ENCODE measurements at places on chromosomes 1 and 21. TPM values are rescaled to one million over a fixed set of nuclear protein-coding genes. Genes with fewer than 3 reads are reported as not detected.

GRCh38 chr21:46594276-46594675 is 10.6 kb downstream of the S100B start:
- DNase-seq = no peak

DNA sequence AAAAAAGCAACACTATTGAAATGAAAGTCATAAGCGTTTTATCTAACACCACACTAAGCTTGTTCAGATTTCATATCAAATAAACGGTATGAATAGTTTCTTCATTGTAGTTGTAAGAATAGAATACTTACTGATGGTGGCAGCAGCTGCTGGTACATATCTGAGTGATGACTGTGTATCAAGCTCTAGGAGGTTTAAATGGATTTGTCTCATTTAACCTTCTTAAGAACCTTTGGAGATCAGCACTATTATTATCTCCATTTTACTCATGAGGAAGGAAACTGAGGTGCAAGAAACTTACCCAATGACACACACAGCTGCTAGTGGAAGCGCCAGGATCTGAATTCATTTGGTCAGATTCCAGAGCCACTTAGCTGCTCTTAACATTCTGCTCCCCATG is 104.0 kb downstream of the EIF4G3 start:
- DNase-seq = no peak

DNA sequence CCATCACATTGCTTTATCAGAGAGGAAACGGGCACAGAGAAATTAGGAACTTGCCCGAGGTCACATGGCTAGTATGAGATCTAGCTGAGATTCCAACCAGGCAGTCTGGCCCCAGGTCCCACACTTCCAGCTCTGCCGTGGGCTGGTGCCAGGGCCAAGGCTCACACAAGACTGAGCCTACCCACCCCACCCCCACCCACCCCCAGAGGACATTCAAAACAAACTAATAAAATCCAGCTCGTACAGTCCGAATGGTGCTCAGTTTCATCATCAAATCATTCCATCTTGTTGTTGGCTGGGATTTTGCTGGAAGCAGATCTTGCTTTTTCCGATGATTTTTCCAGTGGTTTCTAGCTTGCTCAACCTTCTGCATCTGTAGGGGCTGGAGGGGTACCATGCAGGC is 27.9 kb downstream of the MATN1 start:
- DNase-seq = no peak

- DNase-seq = no peak
Observed at GRCh38 chr1:8189931-8190483, 127.9 kb upstream of the SLC45A1 start.

- no peak for DNase-seq
Observed at GRCh38 chr1:54475946-54476516, 69.8 kb upstream of the SSBP3 start.

GRCh38 chr21:42552407-42553336 is 39.0 kb downstream of the SLC37A1 start:
- no peak for DNase-seq

- DNase-seq = no peak
Observed at GRCh38 chr1:161127649-161128048, 4.8 kb downstream of the DEDD start.

- DNase-seq = no peak
Observed at GRCh38 chr1:54885807-54886723, 930 bp downstream of the DHCR24 start.

Gene FCRL6
- total RNA-seq = 1.5 TPM

Gene TGFB2
- total RNA-seq = not detected

Gene TMEM54
- total RNA-seq = 2.5 TPM

Gene CR1
- total RNA-seq = 3.7 TPM

Gene IGSF3
- 1.8 TPM for total RNA-seq

Measured in CD8-positive, alpha-beta memory T cell (primary cell).